Articular chondrocyte of knee joint (primary cell): ENCODE measurements at places on chromosomes 6 and 20. TPM values are rescaled to one million over a fixed set of nuclear protein-coding genes. Genes with fewer than 3 reads are reported as not detected.

Gene PLEKHG1
- total RNA-seq: 0.91 and 2.3 TPM in 2 replicates

Gene BNIP5
- total RNA-seq: not detected in 2 replicates

Gene C6orf141
- total RNA-seq: not detected in 2 replicates

Gene VSTM2L
- 1.4 and 1.6 TPM in 2 replicates for total RNA-seq

Gene HLA-DPA1
- 7.6 and 11.9 TPM in 2 replicates for total RNA-seq
